ENCODE measurements at places on chromosomes 12 and 14.

- DNase-seq, result no peak
Measured at GRCh38 chr12:94240171-94240570, 91.8 kb downstream of the PLXNC1 start.

GRCh38 chr12:16807731-16808130 is 201.8 kb upstream of the LMO3 start:
- no peak for DNase-seq

DNA sequence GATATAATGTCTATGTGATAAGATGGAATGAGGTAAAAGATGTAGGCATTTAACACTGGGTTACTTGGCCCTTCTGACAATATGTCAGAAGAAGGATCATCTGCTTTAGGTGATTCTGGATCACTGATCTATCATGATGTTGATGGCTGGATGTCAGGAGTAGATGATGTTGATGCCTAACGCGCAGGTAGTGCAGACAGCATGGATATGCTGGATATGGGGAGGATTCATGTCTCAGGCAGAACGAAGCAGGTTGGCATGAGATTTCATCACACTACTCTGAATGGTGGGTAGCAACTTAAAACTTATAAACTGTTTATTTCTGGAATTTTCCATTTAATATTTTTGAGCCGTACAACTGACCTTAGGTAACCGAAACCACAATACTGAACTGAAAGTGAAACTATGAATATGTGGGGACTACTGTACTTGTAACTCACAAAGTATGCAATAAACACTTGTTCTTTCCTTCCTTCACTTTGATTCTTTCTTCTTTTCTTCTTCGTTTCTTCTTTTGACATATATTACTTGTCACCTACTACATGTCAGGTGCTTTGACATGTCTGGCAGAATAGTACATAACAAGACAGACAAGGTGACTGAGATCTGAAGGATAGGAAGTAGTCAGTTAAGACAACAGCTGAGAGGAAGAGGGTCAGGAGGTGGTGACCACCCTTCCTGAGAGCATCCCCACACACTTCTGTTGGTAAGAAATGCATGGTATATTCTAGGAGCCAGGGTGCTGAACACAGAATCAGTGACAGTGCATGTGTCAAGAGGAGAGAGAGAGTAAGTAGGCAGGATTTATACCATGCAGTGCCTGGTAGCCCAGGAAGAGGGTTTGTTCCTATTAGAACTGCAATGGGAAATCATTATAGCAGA is 238.8 kb downstream of the PPFIA2 start:
- peak; percentile 39 for DNase-seq

DNA sequence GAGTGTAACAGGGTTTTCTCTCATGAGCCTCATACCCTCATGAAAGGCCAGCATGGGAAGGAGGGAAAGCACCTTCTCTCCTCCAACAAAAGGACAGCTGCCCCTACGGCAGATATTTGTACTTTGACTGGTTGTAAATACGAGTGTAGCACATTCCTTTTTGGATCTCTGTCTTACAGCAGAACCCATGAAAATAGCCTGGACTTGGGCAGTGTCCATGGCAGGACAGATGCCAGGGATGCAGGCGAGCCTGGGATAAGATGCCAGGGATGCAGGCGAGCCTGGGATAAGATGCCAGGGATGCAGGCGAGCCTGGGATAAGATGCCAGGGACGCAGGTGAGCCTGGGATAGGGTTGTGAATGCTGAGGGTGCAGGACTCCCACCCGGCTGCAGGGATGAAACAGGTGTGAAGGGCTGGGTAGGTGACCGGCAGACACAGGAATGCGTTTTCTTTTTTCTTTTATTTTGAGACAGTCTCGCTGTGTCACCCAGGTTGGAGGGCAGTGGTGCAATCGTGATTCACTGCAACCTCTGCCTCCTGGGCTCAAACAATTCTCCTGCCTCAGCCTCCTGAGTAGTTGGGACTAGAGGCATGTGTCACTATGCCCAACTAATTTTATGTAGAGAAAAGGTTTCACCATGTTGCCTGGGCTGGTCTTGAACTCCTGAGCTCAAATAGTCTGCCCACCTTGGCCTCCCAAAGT is 120.0 kb downstream of the BEGAIN start:
- no peak for DNase-seq

DNA sequence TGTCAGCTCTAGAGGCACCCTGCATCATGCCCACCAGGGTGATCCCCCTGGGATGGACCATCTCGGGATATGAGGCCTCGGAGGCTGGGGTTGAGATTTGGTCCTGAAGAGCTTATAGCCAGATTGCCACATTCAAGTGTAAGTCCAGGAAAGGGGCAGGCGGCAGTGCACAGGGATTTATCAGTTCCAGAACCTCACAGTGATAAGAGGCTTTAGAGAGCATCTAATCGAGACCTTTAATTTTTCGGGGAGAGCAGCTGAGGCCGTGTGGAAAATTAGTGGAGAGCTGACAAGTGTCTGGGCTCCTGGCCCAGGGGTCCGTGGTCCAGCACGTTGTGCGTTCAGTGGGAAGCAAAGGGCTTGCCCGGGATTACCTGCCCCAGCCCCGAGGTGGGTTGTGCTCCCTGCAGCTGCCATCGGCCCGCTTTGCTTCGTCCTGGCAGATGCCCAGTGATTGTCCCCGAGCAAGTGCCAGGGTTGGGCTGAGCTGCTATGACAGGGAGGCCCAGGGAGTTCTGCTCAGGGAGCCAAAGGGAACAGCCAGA is 52.1 kb downstream of the C14orf132 start:
- no peak for DNase-seq

DNA sequence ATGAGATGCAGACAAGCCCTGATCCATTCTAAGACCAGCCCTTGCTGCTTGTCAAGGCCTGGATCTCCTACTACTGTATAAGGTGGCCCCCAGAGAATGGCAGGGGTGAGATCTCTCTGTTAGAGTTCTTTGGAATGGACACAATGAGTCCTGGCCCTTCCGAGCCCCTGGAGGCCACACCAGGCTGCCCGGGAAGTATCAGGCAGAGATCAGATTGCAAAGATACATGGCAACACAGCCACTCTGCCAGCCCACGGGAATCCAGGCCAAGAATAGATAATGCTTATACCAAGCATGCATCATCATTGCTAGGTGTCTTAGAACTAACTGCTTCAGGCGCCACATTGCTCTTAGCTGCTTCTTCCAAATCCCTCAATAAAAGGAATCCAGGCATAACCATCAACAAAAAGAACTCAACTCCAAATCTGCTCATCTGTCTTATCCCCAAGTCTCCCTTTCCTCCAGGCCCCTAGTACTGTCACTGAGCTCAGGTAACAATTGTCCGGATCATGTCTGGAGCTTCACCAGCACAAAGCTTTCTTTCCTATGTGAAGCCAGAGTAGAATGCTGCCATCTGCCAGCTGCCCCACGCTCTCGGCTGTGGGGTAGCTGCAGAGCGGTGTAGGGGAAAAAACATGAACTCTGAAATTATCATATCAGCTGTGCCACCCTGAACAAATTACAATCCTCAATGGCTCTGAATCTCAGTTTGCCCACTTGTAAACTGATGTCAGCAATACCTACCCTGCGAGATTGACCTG is 5.5 kb upstream of the VASH1 start:
- DNase-seq, result no peak

- DNase-seq, result no peak
Measured at GRCh38 chr12:4825011-4825858, 84.5 kb upstream of the KCNA1 start.

DNA sequence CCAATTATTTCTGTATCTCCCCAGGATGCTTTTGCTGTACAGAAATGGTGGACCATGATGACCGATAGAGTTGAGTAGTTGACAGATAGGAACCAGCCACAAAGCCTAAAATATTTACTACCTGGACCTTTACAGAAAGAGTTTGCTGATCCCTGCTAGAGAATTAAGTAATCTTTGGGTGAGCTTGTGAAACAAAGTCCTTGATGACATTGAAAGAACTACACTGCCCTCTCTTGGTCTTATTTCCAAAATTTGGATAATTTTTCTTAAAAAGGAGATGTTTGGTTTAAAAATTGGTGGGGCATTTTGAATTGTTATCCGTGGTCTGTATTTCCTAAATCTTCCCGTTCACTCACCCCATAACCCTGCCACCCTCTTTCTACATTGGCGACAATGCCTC is 13.7 kb upstream of the TCTN1 start:
- DNase-seq, result peak; percentile 80

GRCh38 chr14:51107801-51108200 is 12.9 kb upstream of the TRIM9 start:
- no peak for DNase-seq

GRCh38 chr12:55073043-55074022 is 52.9 kb upstream of the OR9K2 start:
- peak; percentile 89 for DNase-seq

- DNase-seq, result peak; percentile 53
Measured at GRCh38 chr14:67941456-67942018, 122.0 kb downstream of the RAD51B start.

DNA sequence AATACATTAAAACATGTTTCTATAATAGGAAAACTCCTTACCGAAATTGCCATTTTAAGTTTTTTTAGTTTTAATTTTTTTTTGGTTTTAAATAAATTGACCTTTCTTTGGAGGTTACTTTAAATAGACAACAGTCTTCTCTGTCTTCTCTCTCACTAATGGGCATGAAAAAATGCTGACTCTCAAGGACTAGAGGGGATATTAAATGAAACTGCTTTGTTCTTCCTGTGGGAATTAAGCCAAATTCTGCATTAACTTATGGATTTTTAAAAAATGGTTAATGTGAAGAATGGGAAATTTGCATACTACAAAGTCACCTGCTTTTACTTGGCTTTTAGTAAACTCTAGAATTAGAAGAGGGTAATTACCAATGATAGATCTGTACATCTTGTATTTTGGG is 378.9 kb downstream of the TMTC2 start:
- DNase-seq, result no peak

GRCh38 chr12:115726691-115727090 is 550.8 kb downstream of the MED13L start:
- no peak for DNase-seq

DNA sequence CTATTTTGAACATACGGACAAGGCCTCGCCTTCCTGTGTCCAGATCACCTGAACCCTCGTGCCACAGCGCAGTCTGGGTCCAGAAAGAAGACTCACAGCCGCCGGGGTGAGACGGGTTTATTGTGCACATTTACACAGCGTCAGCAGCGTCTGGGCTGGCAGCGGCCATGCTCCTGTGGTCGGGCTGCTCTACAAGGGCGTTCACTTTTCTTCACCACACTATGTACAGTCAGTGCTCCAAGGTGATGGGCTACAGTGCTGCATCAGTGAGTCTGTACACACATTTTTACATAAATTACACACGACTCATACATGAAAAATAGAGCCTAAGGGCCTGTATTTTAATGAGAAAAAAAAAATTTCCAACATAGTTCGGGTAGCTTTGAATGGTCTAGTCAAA is 18.0 kb downstream of the ZFYVE21 start:
- no peak for DNase-seq
